ENCODE measurements at places on chromosomes 4 and X.

- DNase-seq, result peak; percentile 25
Measured at GRCh38 chr4:89254847-89255246, 52.8 kb downstream of the GPRIN3 start.

DNA sequence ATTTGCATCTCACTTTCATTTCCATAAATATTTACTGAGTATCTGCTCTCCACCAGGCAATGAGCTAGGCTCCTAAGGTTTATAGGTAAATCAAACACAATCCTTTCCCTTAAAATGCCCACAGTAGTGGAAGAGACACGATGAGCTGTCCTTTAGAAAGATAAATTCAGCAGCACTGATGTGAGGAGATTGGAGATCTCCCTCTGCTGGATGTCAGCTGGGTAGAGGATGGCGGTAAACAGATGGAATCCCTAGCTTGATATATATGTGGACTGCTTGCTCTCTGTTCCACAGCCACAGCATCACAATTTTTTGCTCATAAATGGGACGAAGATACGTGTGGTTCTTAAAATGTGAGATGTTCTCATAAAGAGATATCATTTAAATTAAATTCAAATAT, 216.4 kb upstream of the RASGEF1B start:
- DNase-seq, result no peak

DNA sequence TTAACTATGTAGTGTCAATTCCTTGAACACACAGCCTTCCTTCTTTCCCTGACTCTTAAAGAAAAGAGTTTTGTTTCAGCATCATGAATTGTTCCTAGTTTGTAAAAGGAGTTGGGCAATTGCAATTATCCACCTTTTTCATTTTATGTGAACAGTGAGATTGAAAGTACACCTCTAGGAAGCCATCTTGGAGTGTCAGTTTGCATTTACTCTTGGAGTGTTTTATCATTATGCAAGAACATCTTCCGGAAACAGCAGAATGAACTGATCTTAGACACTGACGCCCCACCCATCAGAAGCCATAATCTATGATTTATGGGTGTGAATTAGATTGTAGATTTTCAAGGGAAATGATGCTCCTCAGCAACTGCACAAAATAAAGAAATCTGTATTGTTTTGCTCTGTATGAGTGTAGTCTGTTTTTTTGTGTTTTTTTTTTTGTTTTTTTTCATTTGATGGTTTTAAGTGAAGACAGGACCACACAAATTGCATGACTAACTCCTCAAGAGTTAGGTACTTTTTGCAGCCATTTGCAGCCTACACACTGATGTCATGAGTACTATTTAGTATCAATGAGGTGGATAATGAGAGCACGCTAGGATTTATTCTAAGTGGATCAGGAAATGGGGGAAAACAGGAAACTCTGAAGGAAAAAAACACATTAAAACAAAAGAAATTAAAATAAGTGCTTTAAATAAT, 19.5 kb upstream of the FGF2 start:
- DNase-seq, result no peak

DNA sequence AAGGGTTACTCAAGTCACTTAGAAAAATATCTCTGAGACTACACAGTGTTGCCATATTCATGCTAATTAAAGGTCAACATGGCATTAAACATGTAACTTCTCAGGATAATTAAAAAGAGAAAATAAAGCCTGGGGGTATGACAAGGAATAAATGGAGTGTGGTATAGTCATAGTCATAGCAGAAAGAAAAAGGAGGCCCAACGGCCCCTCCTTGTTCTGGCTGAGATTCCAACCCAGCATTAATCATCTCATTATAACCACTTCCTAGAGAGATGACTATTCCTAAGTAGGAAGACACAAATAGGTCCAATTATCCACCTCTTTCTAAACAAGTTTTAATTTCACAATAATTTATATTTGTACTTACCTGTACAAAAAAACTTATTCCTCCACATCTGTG, 778.4 kb upstream of the AADAT start:
- DNase-seq, result no peak

- DNase-seq, result no peak
Measured at GRCh38 chr4:168097161-168097560, 4.8 kb downstream of the ANXA10 start.

DNA sequence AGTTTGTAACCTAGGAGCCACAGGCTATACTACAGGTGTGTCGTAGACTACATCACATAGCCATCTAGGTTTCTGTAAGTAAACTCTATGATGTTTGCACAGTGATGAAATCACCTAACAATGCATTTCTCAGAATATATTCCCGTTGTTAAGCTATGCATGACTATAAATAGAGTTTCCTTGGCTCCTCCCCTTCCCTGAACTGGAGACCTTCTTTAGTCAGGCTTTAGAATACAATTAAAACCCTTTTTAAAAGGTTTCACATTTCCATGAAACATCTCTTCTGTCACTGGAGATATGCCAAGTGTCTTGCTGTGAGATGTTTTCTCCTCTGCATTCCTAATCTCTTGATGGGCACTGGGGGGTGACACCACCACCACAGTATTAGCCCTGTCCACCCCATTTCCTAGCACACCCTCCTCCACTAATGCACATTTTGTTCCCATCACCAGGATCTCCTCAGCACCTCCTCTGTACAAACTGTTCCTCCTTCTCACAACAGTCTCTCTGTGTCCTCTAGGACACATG, 334.6 kb upstream of the CPEB2 start:
- DNase-seq, result no peak

Data from stimulated activated naive CD4-positive, alpha-beta T cell treated with Interleukin-2 at 50 U/mL for 16 hours (primary cell).